ENCODE measurements at places on chromosomes 12 and 14. TPM values are rescaled to one million over a fixed set of nuclear protein-coding genes. Genes with fewer than 3 reads are reported as not detected.
A peak's percentile ranks its signal among the peaks of the same experiment; 100 is the strongest.

DNA sequence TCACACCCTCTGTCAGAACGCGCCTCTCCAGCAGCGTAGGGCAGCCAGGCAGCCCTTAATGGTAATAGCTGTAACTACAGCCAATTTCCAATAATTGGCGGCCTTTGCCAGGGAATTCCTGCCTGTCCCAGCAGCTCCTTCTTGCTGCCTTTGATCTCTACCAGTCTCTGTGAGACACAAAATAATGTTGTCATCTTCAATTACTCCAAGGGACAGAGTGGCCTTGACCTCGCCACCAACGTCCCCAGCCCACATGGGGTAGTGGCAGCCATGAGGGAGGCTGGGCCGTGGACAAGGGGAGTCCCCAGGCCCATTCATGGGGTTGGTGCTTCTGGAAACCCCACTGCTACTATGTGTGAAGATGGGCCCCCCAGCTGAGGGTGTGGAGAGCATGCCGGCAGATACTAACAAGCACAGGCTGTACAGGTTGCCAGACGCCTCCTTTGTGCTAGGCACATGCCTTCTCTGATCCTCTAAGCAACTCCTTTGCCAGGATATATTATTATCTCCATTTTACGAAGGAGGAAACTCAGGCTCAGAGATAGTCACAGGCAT lies 17.4 kb upstream of the CLMN start:
- no peak for DNase-seq

GRCh38 chr14:37623971-37624370 lies 28.5 kb downstream of the TTC6 start:
- DNase-seq: no peak

DNA sequence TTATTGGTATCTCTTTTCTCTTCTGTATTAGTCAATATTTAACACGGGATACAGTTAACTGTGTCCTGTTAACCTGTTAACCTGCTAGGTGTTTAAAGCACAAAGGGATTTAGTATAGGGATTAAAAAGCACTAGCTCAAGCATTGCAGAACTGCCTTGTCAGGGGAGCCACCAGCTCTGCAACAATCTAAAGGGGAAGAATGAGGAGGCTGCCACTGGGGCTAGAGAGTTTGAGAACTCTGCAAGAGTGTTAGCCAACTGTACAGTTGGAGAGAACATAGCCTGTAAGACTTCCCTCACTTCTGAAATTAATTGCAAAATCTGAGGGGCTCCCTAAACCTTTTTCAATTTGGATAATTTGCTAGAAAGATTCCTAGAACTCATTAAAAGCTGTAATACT lies 6.5 kb upstream of the VRK1 start:
- no peak for DNase-seq

GRCh38 chr14:33738491-33738890 lies 212.4 kb downstream of the EGLN3 start:
- DNase-seq: no peak

DNA sequence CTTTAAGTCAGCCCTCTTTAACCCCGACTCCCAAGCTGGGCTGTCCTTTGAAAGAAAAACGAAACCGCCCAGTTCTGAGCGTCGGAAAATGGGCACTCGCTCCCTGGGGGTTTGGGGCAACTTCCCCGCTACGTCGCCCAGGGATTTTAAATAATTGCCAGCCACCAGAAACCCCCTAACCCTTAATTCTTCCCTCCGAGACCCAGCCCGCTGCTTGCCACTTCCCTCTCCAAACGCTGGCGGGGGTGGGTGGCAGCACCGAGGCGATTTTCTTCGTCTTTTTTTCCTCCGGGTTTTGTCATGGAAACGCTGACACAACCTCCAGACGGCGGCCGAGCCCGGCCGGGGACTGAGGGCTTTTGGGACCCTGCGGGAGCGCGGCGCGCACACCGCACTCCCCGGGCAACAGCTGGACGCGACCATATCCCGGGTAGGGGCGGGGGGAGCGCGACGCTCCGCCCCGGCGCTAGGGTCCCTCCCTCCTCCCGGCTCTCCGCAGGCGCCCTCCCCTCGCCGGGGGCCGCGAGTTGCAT lies at the start of gene CHST11:
TSS of gene CHST11 (plus strand) at position 532 of the 533 bp plus-strand sequence.
- DNase-seq: peak; percentile 93

DNA sequence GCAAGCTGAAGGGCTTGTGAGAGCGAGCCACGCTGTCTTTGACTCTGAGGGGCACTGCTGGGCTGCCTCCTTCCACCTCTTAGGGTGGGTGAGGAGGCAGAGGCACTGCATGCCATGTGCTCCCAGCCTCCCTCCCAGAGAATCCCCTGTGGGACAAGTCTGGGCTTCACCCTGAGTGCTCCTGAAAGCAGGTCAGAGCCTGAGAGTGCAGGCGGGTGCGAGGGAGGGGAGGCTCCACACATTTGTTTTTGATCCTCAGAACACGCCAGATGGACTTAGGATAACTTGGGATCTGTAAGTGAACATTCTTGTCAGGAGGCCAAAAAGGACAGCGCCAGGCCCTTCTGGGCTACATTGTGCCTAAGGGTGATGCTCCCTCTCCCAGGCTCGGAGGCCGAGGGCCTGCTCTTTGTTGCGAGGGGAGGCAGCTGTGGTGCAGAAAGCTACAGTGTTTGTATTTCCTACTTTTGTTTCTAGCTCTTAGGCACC lies 155.4 kb downstream of the TMX1 start:
- no peak for DNase-seq

DNA sequence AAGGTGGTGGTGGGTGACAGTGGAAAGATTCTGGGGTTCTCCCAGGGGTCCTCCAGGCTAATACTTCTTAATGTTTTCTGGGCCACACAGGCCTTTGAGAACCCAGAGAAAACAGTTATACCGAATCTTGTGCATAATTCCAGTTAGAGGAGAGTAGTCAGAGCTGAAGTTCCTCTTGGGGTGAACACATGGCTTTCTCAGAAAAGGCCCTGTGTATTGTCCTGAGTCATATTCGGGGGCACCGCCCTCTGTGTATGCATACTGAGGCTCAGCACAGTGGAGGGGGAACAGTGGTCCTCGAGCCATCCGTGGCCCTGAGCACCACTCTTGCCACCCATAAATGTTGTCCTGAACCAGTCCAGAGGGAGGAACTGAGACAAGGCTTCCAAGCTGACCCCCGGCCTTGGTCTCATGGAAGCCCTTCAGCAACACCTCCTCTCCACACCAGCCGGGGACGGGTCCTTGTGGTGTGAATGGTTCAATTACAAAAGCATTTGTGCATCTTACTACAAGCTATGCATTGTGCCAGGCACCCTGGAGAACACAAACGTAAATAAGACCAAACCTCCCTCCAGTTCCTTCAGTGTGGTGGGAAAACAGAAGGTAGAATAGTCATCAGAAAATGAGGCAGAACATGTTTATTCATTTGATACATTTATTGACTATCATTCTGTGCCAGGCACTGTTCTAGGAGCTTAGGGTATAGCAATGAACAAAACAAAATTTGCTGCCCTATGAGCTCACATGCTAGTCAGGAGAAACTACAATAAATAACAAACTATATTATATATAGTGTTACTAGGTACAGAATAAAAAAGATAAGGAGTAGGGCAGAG lies 9.9 kb downstream of the DHRS2 start:
- peak; percentile 18 for DNase-seq

RPS26 gene
- total RNA-seq: 59.8 TPM

GPR68 gene
- 9.4 TPM for total RNA-seq

GYS2 gene
- total RNA-seq: not detected

PAWR gene
- 0.82 TPM for total RNA-seq

RPS6KA5 gene
- 7.7 TPM for total RNA-seq

LRIG3 gene
- total RNA-seq: 0.13 TPM

EFS gene
- total RNA-seq: 0.07 TPM

PLEKHD1 gene
- total RNA-seq: not detected
